ENCODE measurements at places on chromosomes 2 and 18. TPM values are rescaled to one million over a fixed set of nuclear protein-coding genes. Genes with fewer than 3 reads are reported as not detected.

ECEL1 gene
- not detected for total RNA-seq

EVX2 gene
- not detected for total RNA-seq

GALNT14 gene
- total RNA-seq: 26.7 TPM

UGT1A9 gene
- 0.08 TPM for total RNA-seq

ANKRD12 gene
- total RNA-seq: 30.8 TPM

SCN1A gene
- total RNA-seq: not detected

PROM2 gene
- 100 TPM for total RNA-seq

CACNB4 gene
- total RNA-seq: 9.6 TPM

DSEL gene
- 0.48 TPM for total RNA-seq

DYSF gene
- total RNA-seq: 3.4 TPM

TUBA4B gene
- total RNA-seq: not detected

TUBA3D gene
- not detected for total RNA-seq

ACOXL gene
- total RNA-seq: not detected

KCNG2 gene
- total RNA-seq: 0.20 TPM
